ENCODE measurements at places on chromosomes 4 and X.
A peak's percentile ranks its signal among the peaks of the same experiment; 100 is the strongest.

GRCh38 chrX:46649421-46650260, 76.1 kb downstream of the CHST7 start:
- DNase-seq = no peak

DNA sequence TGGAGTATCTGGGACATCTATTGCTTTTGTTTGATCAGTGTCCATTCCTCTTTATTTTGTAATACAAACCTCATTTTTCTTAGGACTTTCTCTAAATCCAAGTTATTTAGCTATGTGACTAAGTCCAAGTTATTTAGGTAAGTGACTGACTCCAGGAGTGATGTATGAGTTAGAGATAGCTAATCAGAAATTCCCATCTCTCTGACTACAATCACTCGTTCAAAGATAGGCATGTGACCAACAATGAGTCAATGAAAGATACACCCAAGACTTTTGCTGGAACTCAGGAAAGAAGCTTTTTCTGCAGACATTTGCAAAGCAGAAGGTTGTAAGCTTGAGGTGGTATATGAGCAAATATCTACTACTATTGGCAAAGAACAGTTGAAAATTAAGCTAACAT, 72.5 kb upstream of the KCNIP4 start:
- no peak for DNase-seq

- DNase-seq = peak; percentile 59
These were observed 815 bp downstream of the FAM53A start for GRCh38 chr4:1683261-1683735.

DNA sequence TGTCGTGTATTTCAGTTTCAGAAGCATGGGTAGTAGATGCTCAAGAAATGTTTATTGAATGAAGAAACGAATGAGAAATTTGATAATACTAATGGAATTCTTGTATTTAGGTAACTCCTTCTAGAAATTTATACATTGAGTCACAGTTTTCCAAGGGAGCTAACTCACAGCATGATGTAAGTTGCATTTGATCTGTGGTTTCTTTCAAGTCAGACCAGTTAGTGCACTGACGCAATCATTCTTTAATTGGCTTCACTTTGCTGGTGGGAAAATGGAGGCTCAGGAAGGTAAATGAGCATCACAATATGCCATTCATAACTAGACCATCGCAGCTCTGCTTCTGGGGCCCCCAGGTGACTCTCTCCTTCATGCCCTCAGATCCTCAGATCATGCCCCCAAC, 17.3 kb upstream of the CWH43 start:
- DNase-seq = peak; percentile 66

DNA sequence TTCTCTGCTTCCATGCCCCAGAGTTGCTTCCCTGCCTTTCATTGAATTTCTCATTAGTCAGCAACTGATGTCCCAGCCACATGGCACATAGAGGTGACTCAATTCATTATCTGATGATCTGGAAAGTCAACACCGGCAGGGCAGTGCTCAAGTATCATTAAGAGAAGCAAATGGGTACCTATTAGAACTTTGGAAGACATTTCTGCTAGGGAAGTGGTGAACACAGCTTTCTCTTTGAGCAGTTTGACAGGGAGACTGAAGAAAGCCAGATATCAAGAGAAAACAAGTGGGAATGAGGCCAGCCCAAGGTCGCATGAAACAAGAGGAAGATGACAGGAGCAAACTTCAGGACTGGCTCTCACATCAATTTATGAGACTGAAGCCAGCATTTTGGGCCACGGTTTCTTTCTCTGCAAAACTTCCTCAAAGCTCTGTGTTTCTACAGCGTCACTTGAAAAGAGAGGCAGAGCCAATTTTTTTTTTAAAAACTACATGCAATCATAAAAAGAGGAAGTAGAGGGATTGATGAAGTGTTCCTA, 108.3 kb upstream of the RPS6KA3 start:
- DNase-seq = no peak

DNA sequence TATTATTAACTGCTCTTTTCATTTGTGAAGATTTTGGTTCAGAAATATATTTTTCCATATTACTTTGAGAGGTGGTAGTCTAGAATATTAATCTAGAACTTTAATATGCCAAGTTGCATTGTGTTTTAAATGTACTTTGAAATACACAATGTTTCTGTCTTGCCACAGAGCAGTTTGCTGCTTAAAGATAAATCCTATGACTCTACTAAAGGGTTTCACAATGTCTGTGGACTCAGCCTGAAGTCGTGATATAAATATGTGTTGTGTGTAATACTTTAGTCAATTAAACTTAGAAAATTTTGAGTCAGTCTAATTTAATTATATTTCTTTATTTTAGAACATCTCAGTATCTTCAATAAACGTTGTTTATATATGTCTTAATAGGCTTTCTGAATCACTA, 1771.7 kb upstream of the PCDH7 start:
- no peak for DNase-seq

- DNase-seq = no peak
These were observed 216.4 kb upstream of the TET2 start for GRCh38 chr4:104930298-104930697.

DNA sequence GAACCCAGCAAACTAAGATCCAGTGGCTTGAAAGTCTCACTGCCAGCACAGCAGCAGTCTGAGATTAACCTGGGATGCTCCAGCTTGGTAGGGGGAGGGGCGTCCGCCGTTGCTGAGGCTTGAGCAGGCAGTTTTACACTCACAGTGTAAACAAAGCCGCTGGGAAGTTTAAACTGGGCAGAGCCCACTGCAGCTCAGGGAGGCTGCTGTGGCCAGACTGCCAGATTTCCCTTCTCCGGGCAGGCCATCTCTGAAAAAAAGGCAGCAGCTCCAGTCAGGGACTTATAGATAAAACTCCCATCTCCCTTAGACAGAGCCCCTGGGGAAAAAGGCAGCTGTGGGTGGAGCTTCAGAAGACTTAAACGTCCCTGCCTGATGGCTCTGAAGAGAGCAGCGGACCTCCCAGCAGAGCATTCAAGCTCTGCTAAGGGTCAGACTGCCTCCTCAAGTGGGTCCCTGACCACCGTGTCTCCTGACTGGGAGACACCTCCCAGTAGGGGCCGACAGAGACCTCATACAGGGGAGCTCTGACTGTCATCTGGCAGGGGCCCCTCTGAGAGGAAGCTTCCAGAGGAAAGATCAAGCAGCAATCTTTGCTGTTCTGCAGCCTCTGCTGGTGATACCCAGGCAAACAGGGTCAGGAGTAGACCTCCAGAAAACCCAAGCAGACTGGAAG, 45.1 kb upstream of the CDX4 start:
- no peak for DNase-seq

GRCh38 chrX:38860106-38861013, 59.1 kb downstream of the MID1IP1 start:
- DNase-seq = no peak

DNA sequence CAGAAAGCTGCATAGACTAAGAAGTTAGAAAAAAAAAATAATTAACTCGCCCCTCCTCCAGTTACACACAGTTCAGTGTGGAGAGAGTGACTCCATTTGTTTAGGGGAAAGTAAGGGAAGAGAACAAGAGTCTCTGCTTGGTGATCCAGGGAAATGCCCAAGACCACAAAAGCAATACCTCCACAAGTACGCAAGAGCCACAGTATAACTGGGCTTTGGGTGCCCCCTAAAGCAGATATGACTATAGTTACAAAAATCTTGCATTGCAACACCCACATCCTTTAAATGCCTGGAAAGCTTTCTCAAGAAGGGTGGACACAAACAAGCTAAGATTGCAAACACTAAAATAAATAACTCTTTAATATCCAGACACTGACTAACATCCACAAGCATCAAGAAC, 164.2 kb upstream of the NRK start:
- no peak for DNase-seq

DNA sequence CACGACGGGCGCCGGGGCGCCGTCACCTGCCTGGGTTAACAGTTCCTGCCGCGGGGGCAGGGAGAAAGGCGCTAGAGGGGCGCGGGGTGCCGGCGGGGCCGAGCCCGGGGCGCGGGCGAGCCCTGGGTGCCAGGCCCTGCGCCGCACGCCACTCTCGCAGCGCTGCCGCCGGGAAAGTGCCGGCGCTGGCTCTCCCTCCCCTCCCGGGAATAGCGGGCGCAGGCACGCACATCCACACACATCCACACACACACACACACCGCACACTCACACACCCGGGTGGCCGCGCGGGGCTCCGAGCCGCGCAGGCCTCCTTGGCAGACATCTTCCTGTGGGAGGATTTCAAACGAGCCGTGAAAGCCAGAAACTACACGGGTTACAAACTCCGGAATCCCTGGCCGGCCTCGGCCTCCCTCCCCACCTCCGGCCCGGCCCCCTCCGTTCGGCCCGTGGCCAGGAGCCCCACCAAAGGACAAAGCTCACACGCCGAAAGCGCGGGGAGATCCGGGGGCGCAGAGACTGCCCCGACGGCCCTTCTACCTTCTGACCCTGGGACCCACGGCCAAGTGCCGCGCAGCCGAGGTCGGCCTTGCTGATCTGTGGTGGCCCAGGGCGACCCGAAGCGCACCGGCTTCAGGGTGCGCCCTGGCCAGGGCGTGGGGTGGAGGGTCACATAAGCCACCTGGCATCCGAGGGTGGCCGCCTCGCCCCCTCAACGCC, 92.3 kb downstream of the BCOR start:
- no peak for DNase-seq

- DNase-seq = no peak
These were observed 465.0 kb downstream of the IL15 start for GRCh38 chr4:142101401-142101800.

DNA sequence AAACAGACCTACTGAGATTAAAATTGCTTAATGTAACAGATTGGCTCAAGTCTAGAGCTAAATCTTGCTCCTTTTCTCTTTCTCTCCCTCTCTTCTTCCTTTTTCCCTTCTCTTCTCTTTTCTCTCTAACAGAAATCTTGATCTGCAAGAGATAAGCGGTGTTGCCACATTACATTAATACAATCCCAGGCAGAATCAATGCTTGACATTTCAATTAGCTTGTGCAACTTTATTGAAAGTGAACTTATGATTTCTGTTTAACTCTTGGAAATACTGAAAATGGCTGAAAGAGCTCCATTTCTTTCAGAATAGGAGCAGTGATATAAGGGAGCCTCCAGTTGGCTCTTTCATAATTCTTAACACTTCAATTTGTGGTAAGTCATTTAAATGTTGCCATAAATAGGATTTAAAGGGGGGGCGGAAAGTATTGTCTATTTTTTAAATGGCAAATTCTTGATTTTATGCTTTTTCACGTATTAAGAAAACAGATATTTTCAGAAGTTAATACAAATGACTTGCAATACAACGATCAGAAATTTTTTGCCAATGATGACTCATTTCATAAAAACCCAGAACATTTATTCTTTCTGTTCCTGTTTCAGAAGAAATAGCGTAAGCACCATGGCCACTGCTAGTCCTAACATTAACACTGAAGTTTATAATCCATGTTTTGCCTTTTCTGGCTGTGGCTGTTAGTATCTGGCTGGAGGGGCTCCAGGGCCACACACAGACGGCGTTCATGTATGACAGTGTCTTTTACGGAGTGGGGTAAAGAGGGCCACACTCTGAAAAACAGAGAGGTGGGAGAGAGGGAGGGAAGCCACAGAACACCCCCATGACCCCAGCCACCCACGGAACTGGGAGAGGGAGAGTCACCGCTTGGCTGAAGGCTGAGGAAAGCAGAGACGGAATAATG, 115.7 kb upstream of the FAT1 start:
- DNase-seq = no peak

DNA sequence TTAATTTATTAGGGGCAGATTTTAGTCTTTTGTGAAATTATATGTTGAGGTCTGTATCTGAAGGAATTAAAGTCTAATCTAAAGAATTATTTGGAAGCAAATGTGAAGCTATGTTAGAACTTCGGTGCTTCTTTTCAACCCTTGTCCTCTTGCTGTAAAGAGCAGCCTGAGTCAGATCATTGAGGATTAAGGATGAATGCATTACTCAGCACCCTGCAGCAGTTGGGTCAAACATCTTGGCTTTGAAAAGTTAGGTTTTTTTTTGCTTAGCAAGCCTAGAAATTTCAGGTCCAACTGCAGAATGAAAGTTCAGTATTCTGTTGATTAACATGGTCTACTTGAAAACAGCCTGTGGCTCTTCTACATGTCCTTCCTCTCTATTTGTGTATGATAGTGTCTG, 57.6 kb downstream of the SLC4A4 start:
- DNase-seq = no peak

DNA sequence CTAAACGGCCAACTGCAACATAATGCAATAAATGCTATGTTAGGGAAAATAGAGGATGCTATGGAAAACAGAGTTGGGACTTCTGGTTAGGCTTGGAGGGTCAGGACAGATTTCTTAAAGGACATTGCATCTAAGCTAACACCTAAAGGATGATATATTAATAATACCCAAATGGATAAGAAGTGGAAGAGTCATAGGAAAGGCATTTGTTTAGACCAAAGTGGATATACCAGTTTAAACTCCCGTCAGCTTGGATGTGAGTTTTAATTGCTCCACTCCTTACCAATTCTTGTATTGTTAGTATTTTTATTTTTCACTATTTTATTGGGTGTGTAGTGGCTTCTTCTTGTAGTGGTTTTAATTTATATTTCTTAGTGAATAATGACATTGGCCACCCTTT, 93.9 kb downstream of the PTPN13 start:
- DNase-seq = no peak

DNA sequence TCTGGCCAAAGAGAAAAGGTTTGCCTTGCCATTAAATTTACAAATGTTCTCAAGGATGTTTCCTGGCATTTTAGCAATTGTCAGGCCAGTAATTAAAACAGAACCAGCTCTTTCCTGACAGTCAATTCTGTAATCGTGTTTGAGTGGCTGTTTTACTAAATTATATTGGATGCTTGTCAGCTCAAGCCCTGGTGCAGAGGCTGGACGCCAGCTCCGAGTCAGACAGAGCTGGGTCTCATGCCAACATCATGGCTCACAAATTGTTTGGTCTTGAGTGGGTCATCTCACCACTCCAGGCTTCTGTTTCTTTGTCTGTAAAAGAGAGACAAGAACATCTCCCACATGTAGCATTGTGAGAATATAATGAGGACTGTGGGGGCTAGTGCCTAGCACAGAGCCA, 190.3 kb upstream of the PSAPL1 start:
- DNase-seq = no peak

GRCh38 chr4:109041463-109042360, 260.7 kb downstream of the COL25A1 start:
- no peak for DNase-seq

GRCh38 chr4:176790398-176790797, 2.3 kb downstream of the VEGFC start:
- no peak for DNase-seq

GRCh38 chrX:74922922-74923543, 2.2 kb downstream of the NEXMIF start:
- DNase-seq = no peak

DNA sequence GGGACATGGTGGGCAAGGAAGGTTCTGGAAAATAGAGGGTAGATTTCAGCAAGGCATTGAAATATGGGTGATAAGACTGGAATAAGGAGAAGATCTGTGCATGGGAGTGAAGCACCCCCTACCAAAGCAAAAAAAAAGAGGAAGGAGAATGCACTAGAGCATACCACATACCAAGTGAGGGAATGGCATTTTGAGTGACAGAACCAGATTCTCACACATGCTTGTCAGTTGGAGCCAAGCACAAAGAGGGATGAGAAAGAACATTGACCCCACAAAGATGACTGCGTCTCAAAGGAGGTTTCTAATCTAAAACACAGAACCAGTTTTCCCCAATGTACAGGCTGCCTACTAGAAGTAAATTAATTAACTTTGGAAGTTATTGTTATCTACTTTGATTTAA, 140.3 kb upstream of the SMAD1 start:
- no peak for DNase-seq
